ENCODE measurements at places on chromosomes 3 and 15. TPM values are rescaled to one million over a fixed set of nuclear protein-coding genes. Genes with fewer than 3 reads are reported as not detected.

Gene DNAJA4
- 28.1 TPM for total RNA-seq

Gene SLC9A9
- 6.2 TPM for total RNA-seq

Gene RHO
- 0.15 TPM for total RNA-seq

Gene TICRR
- total RNA-seq, result 0.16 TPM

Gene MORC1
- total RNA-seq, result not detected

Gene ATOSA
- 215 TPM for total RNA-seq

DNA sequence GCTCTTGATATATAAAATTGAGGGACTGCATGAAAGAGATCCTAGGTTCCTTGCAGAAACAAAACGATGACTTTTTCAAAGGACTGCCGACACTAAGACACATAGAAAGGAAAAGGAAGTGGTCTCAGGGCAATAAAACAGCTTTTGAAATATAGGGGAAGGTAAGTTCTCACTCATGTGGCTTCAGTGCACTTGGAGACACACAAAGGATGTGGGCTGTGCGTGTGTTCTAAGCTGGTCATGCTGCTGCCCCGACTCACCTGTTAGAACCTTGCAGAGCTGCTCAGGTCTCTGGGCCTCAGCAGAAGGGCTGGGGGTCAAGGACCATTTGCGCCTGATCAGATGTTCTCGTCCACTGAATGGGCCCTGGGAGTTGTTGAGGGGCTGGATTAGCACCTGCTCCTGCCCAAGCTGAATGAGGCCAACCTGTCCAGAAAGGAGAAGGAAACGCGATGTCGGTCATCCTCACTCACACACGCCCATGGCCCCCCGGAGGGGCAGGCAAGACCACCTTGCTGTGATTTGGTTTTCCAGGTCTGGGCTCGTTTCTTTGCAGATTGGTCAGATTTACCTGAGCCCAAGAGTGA is 11.1 kb downstream of the ADAMTS17 start:
- no peak for DNase-seq

- DNase-seq, result no peak
Observed at GRCh38 chr3:197082871-197083270, 53.3 kb upstream of the MELTF start.

DNA sequence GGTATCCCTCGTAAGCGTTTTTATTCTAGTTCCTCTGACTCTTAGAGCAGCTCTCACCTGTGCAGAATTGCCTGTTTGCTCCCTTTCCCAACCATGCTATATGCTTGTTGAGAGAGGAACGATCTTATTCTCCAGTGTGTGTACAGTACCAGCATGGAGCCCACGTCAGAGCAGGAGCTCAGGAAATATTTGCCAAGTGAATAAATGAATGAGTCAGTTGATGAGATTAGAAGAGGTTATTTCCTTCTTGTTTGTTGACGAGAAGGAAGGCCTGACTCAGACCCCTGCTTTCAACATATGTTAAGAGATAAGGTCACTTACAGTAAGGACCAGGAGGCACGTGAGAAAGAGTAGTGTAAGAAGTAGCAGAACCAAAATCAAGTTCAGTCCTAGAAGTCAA is 106.3 kb upstream of the ABHD17C start:
- DNase-seq, result no peak

GRCh38 chr3:162973428-162973917 is 1476.9 kb downstream of the OTOL1 start:
- DNase-seq, result no peak

DNA sequence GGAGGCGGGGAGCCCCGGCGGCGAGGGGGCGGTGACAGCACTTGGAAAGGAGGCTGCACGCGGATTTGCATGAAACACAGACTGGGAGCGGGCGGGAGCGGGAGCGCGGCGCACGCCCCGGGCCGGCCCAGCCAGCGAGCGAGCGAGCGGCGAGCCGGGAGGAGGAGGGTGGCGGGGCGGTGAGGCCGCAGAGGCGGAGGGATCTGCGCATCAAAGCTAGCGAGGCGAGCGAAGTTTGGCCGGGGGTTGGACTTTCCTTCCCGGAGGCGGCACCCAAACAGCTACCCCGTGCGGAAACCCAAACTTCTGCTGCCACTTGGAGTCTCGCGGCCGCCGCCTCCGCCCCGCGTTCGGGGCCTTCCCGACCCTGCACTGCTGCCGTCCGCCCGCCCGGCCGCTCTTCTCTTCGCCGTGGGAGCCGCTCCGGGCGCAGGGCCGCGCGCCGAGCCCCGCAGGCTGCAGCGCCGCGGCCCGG is at the start of gene SMAD3:
Gene SMAD3 (plus strand): TSS at position 72 of the 475 bp plus-strand sequence. CDS start 553 bp downstream, outside the sequence.
- DNase-seq, result peak; percentile 74

DNA sequence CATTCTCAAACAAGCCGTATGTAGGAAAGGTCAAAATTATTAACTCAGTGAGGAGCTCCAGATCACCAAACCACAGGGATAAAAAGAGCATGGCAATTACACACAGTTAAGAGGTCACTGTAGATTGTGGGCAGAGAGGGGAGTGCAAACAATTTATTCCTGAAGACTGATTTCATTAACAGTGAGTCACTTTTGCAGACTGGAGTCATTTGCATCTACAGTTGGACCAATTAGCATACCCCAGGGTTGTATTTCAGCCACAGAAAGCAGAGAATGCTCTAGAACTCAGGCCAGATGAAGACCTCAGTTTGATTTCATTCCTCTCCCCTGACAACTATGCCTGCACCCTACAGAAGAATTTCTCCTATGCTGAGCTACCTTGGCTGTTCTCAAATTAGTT is 40.1 kb downstream of the SETMAR start:
- DNase-seq, result no peak

DNA sequence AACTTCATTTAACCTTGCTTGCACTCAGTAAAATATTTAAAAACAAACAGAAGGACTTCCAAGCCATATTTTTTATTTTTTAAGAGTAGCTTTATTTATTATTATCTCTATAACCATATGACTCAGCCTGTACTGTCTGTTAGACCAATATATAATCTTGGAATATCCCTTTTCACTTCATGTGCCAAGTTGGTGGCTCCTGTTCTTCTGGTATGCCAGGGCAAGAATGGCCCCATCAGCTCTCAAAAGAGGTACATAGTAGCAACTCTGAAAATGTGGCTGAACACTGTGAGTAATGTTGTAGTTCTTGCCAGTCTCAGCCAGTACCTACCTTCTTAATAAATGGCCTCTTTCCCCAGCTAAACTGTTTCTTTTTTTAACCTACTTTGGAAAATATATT is 257.0 kb upstream of the UBE2E1 start:
- DNase-seq, result no peak

DNA sequence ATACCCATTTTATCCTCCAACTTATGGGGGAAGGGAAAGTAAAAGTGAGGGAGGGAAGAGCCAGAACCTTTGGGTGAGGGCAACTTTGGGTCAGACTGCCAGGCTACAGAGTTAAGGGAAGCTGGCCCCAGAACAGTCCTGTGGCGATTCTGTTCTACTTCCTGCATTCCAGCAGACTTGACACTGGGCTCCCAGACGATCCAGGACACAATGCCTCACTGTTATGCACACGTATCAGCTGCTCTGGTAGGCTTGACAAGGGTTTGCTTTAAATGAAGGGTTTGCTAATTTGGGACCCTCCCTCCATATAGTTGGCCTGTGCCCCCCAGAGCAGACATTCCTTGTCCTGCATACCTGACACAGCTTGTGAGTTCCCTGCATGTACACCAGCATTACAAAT is 10.7 kb downstream of the GORASP1 start:
- peak; percentile 51 for DNase-seq

- no peak for DNase-seq
Observed at GRCh38 chr3:137944593-137944992, 65.4 kb upstream of the CLDN18 start.

GRCh38 chr3:49371946-49372345 is 13.8 kb upstream of the GPX1 start:
- no peak for DNase-seq

GRCh38 chr15:74402337-74402841 is 31.4 kb downstream of the SEMA7A start:
- DNase-seq, result no peak

DNA sequence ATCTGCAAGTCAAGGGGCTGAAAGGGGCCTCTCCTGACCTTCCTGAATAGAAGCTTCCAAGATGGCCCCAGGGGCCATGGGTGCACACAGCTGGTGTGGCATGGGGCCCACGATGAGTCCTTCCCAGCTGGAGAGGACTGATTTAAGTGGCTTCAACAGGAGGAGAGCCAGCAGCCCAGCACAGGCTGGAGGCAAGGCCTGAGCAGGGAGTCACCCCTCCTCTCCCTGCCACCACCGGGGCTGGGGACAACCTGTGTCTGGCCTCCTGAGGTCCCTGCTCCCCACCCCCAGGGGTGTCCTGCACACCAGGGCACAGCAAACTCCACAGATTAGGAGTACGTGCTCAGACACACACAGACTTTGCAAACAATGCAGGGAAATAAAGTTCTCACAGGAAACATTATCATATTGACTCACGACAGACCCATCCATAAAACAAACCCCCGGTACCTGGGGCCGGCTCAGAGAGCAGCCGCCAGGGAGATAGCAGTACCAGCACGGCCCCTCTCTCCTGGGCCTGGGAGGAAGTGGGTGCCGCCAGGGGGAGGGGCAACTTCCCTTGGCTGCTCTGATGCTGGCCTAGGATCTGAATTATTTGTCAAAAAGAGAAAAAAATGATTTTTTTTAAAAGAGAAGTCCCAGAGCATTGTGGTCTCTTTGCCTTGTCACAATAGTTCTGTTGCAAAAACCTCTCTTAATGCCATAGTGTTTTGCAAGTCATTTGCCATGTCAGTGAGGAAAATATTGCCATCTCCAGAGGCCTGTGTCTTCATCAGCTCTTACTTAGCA is 21.9 kb upstream of the TSEN2 start:
- no peak for DNase-seq

DNA sequence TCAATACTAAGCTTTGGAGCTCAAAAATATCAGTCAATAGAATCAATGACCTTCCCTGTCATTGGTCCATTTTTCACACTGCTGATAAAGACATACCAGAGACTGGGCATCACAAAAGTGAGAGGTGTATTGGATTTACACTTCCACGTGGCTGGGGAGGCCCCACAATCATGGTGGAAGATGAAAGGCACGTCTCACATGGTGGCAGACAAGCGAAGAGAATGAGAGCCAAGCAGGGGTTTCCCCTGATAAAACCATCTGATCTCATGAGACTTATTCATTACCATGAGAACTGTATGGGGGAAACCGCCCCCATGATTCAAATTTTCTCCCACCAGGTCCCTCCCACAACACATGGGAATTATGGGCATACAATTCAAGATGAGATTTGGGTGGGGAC is 81.9 kb downstream of the ANXA2 start:
- no peak for DNase-seq

DNA sequence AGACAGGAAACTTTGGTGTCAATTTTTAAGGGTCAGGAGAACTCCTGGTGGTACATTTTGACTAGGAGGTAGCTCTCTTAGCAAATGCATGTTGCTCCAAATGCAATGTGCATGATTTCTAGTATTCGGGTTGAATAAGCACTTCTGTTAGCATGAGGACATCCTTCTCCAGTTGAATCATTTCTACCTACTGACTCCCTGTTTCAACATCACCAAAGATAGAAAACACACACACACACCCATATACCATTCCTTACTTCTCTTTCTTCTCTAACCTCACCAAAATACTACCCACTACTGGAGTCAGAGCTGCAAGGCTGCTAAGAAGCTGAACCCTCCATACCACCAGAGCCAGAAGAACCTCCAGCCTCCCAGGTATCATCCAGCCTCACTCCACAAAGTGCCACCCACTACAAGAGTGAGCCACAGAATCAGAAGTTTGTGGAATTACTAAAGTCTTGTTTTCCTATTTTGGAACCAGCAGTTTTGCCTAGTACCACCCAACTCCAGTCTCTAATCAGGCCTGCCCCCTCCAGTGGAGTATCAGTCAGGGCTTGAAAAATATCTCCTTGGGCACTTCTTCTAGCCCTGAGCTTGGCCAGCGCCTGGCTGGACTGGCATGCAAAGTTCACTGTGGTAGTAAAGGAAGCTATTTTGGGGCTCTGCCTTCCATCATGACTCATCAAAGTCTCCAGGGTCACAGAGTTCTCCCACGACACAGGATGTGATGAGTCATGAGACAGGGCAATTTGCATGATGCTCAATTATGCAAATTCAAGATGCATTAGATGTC is 110.3 kb downstream of the CYP19A1 start:
- DNase-seq, result no peak

GRCh38 chr3:67876261-67876660 is 221.8 kb upstream of the SUCLG2 start:
- DNase-seq, result no peak

- no peak for DNase-seq
Observed at GRCh38 chr3:39205919-39206516, 13.6 kb upstream of the XIRP1 start.

DNA sequence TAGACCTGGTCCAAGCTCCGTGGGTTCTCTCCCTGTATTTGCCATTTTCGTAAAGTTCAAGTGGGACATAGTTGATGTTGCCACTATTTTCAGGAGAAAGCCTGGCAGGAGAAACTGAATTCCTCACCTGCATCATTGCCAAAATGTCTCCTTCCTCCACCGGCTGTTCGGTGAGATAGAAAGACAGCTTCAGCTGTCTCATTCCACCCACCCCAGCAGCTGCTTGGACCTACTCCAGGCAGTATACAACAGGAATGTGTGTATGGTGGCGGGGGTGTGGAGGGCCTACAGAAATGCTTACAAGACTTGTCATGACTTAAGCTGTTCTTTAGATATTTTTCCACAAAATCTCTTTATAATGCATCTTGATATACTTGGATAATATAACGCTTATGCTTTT is 132.7 kb upstream of the RAP2B start:
- DNase-seq, result no peak

DNA sequence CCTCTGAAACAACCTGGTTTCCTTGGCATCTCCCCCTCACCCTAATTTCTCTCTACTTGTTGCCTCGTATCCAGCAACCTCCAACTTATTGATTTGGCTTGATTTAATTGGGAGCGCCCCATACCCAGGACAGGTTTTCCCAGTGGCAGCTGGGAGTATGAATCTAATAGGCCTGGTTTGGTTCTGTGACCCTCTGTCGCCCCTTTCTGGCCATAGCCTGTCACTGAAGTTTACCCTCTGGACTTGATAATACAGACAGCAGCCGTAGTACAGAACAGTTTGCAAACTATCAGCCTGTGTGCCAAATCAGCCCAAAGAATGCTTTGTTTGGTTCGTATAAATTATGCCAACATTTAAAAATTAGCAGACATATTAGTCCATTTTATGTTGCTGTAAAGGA is 525.1 kb upstream of the GOLIM4 start:
- DNase-seq, result no peak

DNA sequence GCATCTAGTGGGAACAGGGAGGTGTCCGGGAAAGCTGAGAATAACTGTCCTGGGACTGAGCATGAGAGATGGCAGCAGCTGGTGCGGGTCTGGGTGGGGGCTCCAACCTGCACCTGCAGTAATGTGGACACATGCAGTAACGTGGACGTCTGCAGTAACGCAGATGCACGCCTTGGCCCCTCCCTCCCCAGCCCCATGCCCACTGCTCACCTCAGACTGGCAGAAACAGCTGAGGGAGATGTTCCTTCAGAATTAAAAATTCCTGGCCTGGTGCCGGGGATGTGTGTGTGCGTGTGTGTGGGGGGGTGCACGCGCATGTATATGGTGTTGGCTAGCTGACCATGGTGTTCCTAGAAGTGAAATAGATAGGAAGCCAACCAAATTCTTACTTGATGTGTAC is 86.7 kb upstream of the OXTR start:
- DNase-seq, result no peak

DNA sequence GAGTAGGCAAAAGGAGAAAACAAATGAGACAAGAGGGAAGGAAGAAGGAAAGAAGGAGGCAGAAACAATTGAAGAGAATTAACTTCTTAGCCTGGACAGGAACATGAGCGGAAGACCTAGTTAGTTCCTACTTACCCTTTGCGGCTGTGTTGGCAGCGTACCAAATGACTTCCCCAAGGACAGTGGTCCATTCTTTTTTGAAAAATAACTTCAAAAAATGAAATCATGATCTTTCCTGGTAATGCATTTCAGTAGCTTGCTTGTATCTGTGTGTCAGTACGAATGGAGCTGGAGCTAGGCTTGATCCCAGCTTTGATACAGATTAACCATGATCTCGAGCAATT is 41.5 kb upstream of the CFAP161 start:
- DNase-seq, result no peak
